Coronary artery (tissue), 2 donors: ENCODE measurements at places on chromosomes 5 and 9.

DNA sequence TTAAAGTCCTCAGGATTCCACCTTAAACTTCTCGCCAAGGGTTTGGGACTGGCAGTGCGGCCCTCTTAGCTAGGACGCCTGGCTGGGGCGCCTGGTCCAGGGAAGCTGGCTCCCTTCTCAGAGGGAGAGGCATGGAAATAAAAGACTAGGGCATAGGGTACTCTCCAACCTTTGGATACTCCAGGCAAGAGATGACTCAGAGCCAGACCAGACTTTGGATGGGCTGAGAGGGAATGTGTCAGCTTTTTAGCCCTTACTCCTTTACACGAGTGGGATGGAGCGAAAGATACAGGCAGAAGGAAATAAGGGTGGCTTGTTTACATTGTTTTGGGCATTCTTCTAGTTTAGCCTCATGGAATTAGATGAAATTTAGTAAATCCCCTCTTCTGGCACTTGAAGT is 48.2 kb downstream of the IL31RA start:
- DNase-seq: no peak

- no peak for DNase-seq
These were observed 132.0 kb upstream of the C6 start for GRCh38 chr5:41345295-41345694.

DNA sequence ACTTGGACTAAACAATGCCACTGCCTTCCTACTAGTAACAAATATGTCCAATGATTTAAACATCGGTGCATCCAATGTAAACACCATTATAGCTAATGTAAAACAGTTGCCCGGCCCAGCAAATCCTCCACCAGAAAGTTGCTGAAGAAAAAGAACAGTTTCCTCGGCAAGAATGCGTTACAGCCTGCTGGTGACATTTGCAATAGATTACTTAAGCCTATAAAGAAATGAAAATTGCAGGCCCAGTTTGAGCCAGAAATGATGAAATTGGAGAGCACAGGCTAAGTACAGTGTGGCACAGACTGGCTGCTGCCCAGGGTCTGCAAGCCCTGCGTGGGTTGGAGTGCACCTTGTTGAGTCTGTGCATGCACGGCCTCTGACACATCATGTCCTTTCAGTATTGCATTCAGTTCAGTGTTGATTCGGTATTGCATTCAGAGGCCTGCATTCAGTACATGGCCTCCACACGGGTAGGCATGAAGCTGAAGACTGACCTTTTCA is 406.0 kb upstream of the KLF4 start:
- no peak for DNase-seq

- peak; percentile 53 for DNase-seq
These were observed 85.5 kb upstream of the CTSL start for GRCh38 chr9:87640385-87640795.

- no peak for DNase-seq
These were observed 9.2 kb downstream of the PTPN3 start for GRCh38 chr9:109488791-109489492.
